ENCODE measurements at places on chromosomes 12 and 14. TPM values are rescaled to one million over a fixed set of nuclear protein-coding genes. Genes with fewer than 3 reads are reported as not detected.
A peak's percentile ranks its signal among the peaks of the same experiment; 100 is the strongest.

FAM90A1 gene
- total RNA-seq, result not detected

KITLG gene
- total RNA-seq, result 30.4 TPM

PTCSC3 gene
- not detected for total RNA-seq

DNA sequence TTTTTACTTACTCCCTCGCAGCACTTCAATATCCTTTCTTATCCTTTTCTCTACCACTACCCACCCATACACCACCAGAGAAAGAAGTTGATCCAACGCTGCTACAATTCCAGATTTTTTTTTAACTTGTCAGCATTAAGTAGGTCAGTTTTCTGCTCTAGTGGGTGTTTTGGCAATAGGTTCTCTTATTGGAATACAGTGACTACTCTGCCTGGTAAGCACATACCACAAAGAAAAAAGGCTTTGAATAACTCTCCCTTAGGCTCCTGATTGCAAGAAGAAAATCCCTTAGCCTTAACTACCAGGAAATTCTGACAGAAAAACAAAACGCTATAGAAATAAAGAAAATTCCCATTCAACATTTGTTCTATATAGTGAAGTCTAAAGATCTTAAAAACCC lies 72.0 kb downstream of the NUMB start:
- no peak for DNase-seq

- no peak for DNase-seq
Measured at GRCh38 chr12:85883763-85884162, 9.7 kb downstream of the NTS start.

GRCh38 chr14:33709283-33709682 lies 241.6 kb downstream of the EGLN3 start:
- DNase-seq, result no peak

DNA sequence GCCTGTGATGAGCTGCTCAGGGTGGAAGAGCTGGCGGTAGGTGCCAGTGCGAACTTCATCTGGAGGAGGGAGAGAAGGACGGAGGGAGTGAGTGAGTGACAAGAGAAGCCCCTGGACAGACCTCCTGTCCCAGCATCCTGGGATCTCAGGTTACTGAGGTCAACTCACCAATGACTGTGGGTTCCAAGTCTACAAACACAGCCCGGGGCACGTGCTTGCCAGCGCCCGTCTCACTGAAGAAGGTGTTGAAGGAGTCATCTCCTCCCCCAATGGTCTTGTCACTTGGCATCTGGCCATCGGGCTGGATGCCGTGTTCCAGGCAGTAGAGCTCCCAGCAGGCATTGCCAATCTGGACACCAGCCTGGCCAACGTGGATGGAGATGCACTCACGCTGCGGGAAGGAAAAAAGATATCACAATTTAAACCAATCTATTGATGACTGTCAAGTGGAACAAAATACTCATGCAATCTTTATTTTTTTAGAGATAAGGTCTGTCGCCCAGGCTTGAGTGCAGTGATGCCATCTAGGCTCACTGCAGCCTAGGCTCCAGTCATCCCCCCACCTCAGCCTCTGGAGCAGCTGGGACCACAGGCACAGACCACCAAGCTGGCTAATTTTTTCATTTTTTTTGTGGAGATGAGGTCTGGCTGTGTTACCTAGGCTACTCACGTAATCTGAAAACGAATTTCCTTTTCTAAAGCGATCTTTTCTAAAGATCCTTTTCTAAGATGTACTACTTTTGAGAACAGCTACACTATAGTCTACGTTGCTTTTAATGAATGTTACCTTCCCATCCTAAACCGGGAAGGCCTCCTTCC lies 1.7 kb downstream of the TUBA1B start:
- DNase-seq, result no peak

DNA sequence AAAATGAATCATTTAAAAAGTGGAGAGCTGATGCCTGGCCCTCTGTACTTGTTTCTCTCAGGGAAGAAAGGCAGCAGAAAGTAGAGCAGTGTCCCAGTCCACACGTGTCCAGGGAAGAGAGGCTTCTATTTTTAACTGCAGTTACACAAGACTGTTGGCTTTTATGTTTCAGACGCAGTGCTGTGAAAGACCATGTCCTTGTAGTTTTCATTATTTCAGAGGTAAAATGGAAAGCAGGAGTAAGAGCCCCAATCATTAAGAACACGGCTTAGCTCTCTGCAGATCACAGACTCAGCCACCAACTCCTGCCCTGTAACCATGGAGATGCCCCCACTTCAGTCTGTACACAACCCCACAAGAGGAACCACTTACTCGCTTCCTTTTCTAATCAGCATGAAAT lies 336.3 kb downstream of the DAD1 start:
- no peak for DNase-seq

DNA sequence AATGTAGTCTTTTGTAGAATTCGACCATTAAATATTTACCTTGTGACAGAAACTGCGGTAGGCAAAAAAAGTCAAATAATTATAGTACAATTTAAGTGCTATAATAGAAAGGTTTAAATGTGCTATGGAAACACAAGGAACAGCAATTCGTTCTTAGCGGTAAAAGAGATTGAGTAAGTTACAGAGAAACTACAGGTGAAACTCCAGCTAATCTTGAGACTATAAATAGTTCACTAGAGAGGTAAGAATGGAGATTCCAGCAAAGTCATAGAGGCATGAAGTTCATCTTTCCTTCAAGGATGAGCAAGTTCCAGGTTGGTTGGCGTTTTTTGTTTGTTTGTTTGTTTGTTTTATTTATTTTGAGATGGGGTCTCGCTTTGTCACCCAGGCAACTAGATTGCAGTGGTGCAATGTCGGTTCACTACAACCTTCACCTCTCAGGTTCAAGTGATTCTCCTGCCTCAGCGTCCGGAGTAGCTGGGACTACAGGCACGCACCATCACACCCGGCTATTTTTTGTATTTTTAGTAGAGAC lies 878 bp upstream of the R3HDM2 start:
- DNase-seq, result peak; percentile 29

GRCh38 chr14:99603471-99604277 lies at the start of gene CCDC85C:
CCDC85C (minus strand) TSS chr14:99604207; CDS start chr14:99603959, 248 bp downstream.
- DNase-seq, result peak; percentile 70

DNA sequence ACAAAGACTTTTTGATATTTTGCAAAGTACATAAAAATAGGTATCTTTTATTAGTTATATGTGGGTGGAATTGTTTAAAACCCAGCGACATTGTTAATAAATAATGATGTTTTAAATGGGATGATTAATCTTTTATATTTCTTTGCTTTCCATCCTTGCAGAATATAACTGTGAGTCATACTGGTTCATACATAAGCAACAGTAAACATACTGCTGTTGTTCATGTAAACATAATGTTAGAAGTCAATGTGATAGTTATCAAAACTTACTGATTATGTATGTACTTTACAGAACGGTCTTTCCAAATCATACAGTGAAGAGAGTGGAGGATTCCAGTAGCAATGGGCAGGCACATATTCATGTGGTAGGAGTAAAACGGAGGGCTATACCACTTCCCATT lies 119.8 kb downstream of the ARID2 start:
- no peak for DNase-seq

GRCh38 chr14:102872020-102872419 lies 50.4 kb upstream of the AMN start:
- no peak for DNase-seq

DNA sequence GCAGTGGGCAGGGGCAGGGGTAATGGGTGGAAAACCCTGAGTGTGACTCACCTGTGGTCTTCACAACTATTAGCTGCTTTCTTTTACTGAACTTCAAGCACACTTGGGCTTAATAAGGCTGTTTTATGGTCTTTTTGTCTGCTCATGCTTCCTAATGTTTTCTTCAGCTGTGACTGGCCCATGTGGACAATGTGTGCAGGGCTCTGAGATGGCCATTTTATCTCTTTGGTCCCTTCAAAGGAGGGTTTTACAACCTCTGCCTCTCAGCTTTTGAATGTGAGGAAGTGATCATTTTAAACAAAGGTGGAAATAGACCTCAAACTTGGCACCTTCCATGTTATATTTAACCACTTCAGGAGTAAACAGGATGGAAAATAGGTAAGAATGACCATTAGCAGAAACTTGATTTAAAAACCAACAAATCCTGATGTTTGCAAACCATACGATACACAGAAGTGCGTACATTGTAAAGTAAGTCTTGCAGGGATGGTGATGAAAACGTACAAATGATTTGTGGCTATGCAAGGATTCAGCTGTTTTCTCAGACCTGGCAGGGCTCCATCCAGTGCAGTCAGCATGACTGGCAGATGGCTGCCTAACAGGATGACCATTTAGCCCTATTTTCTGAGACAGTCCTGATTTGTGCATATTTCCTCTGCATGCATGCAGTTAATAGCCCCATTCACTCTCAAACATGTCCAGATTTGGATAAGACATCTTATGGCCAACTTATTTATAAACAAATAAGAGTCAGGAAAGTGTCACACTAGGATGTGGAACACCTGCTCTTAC lies 103.2 kb downstream of the SLC38A4 start:
- DNase-seq, result no peak

- DNase-seq, result no peak
Measured at GRCh38 chr12:77299001-77299400, 233.6 kb upstream of the E2F7 start.

DNA sequence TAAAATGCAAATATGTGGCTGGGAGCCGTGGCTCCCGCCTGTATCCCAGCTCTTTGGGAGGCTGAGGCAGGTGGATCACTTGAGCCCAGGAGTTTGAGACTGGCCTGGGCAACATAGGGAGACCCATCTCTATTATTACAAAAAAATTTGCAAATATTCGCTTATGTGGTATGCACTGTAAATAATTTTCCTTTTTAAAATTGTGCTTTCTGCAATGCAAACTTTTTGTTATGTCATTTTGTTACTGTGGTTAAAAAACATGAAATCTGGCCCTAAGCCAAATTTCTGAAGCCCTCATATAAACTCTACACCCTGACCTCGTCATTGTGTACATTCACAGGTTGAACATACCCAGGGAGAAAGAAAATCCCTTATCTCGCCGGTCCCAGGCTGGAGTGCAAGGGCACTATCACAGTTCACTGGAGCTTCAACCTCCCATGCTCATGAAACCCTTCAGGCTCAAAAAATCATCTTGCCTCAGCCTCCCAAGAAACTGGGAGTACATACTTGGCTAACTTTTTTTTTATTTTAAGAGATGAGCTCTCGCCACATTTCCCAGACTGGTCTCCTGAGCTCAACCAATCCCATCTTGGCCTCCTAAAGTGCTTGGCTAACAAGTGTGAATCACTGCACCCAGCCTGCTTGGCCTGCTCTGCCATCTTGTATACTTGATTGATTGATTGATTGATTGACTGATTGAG lies 24.7 kb downstream of the TRAPPC6B start:
- peak; percentile 40 for DNase-seq

- peak; percentile 28 for DNase-seq
Measured at GRCh38 chr12:21697904-21698630, 40.4 kb upstream of the LDHB start.

GRCh38 chr12:83958997-83959396 lies 953.6 kb downstream of the SLC6A15 start:
- no peak for DNase-seq

DNA sequence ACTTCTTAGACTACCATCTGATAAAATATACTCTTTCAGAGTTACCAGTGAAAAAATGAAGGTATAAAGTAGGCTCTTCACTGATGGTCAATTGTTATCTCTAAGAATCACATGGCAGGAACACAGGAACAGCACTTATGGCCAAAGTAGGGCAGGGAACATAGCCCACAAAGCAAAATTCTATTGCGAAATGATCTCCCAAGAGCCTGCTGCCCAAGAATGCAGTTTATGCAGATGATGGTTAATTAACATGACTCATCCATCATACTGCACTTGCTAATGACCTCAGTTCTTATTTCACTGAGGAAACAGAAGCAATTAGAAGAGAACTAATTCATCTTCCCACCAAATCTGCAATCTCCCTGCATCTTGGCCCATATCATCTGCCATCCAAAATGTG lies 133.8 kb downstream of the SLC2A13 start:
- no peak for DNase-seq

- DNase-seq, result no peak
Measured at GRCh38 chr14:69620211-69620611, 8.8 kb downstream of the SUSD6 start.

DNA sequence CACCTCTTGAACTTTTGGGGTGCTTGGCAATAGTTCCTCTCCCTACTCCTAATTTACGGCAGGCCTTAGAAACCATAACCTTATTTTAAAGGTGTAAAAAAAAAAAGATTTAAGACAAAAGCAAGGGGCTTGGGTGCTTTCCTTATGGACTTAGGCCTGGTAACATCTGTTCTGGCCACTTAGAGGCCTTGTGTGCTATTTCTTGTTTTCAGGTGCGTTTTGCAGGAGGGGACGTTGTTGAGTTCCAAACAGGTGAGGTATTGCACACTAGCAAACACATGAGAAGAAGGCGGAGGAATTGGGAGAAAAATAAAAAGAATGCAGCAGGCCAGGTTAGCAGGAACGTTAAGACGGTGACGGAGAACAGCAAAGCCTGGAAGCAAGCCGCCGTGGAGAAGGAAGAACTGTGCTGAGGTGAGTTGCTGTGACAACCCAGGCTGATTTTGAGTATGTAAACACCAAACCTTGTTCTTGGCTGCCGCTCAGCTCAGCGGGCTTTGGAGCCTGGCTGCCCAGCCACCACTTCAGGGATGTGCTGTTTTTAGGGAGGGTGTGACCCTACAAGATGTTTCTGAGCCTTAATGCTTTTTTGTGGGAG lies 17.3 kb downstream of the EMG1 start:
- peak; percentile 66 for DNase-seq

GRCh38 chr14:51848120-51848519 lies 12.3 kb upstream of the GNG2 start:
- no peak for DNase-seq

- no peak for DNase-seq
Measured at GRCh38 chr12:68469113-68469512, 137.0 kb upstream of the MDM1 start.

DNA sequence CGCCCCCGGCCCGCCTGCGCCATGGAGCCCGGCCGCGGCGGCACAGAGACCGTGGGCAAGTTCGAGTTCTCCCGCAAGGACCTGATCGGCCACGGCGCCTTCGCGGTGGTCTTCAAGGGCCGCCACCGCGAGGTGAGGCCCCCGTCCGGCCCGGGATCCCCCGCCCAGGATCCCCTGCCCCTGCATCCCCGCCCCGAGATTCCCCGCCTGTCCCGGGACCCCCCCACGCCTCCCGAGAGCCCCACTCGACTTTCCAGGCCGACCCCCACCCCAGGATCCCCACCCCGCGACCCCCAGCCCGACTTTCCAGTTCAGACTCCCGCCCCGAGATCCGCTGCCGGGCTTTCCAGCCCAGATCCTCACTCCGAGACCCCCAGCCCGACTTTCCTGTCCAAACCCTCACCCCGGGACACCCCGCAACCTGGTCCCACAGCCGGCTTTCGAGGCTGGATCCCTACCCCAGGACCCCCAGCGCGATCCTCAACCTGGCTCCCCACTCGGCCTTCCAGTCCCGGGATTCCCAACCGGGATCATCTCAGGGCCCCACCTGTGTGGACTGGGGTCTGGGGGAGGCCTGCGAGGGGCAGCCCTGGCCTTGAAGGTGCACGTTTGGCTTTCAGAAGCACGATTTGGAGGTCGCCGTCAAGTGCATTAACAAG lies 688 bp downstream of the ULK1 start:
- DNase-seq, result peak; percentile 27

DNA sequence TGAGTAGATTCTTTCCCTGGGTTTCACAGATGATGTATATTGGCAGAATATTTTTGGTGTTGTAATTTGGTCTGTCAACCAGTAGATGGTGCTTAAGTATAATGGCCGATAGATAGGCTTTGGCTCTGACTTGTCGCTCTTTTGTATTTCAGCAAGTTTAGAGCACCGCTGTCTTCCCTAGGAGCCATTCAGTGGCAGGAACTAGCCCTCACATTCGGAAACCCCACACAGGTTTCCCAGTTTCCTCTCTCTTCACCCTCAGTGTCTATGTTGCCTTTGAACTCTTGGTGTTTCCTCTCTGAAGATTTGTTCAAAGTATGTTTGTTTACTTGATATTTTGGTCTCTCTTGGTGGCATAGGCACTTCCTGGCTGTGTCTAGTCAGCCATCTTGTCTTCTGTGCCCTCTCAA lies 102.2 kb downstream of the GPHN start:
- no peak for DNase-seq
